Left ventricle myocardium superior (tissue), 1 donor: ENCODE measurements at places on chromosomes 7 and 10. TPM values are rescaled to one million over a fixed set of nuclear protein-coding genes. Genes with fewer than 3 reads are reported as not detected.

FXYD4 gene
- not detected for total RNA-seq

TSPAN33 gene
- 15.1 TPM for total RNA-seq

RGR gene
- total RNA-seq: 0.79 TPM

SMO gene
- total RNA-seq: 5.0 TPM

ANKRD1 gene
- 1,326 TPM for total RNA-seq

FAM180A gene
- total RNA-seq: 11.4 TPM

DNA sequence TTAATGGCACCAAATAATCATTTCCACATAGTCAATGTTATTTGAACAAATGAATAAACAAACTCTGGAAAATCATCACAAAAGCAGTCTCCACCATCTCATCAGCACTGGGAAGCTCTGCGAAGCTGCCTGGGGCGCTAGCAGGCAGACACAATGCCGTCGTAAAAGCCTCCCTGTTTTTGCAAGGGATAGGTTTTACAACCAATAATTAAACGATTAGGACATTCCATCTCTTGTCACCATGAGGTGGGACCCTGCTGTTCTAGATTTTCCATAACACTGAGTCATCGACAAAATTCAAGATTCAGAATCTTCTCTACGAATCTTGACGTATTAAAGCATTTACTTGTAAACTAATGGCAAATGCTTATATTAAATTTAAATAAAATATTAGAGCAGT is 172.8 kb upstream of the AKR1E2 start:
- DNase-seq: no peak

DNA sequence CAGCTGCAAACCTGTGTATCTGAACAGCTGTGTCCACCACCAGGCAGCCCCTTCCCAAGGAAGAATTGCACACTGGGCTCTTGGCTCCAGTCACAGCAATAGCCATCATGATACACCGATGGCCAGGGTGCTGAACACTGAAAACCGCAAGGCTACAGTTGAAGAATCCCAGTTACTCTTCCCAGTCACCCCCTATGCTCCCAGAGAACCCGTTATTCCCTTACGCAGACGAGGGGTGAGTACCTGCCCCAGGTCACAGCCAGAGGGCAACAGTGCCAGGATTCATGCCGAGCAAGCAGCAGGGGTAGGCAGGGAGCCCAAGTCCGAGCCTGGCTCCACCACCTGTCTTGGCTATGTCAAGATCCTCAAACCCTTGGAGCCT is 57.8 kb downstream of the RASGEF1A start:
- peak; percentile 8 for DNase-seq

DNA sequence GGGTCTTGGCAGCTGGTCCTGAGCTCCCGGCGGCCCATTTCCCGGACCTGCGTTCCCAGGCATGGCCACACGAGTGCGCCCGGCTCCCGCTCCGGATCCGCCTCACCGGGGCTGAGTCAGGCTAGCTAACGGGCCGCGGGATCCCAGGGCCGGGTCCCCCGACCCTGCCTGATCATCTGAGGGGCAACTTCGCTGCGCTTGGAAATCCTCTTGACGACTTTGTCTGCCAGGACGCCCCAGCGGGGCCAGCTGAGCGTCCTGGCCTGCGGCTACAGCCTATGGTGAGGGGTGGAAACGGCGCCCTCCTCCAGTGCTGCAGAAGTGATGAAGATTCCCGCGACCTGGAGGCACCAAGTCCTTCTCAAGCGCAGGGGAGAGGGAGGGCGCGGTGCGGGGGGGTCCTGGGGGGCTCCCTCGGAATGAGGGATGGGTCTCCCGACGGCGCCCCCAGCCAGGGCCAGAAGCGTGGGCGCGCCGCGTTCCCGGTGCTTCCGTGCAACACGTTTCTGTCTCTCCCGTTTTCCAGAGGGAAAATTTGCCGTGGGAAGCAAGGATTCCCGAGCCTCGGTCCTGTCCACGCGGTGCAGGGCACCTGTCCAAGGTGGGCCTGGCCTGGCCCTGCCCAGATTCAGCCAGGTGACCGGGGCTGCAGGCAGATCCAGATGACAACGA is 212.4 kb downstream of the CCSER2 start:
- peak; percentile 76 for DNase-seq

- no peak for DNase-seq
These were observed 71.9 kb downstream of the JCAD start for GRCh38 chr10:29987471-29987870.

DNA sequence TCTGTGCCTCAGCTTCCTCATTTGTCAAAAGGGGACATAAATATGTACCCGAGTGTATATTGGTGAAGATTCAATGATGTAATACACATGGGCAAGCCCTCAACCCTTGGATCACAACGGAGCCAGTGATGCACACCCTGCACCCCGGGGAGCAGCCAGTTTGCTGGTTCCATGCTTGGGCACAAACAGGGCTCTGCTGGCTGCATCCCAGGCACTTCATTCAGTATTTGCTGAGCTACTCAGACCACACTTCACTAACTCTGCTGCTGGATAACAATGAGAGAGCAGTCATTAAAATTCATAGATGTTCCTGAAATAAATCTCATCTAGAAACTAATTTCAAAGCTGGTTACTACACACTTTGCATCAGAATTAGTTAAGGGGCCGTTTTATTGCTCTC is 72.0 kb downstream of the SCRN1 start:
- no peak for DNase-seq

- no peak for DNase-seq
These were observed 35.6 kb upstream of the CAV2 start for GRCh38 chr7:116463956-116464355.

GRCh38 chr10:16519250-16519907 is 2.3 kb downstream of the C1QL3 start:
- DNase-seq: no peak
